ENCODE measurements at places on chromosomes 2 and 18.
A peak's percentile ranks its signal among the peaks of the same experiment; 100 is the strongest.

GRCh38 chr2:236177967-236178889, 10.0 kb upstream of the GBX2 start:
- DNase-seq: peak; percentile 27

DNA sequence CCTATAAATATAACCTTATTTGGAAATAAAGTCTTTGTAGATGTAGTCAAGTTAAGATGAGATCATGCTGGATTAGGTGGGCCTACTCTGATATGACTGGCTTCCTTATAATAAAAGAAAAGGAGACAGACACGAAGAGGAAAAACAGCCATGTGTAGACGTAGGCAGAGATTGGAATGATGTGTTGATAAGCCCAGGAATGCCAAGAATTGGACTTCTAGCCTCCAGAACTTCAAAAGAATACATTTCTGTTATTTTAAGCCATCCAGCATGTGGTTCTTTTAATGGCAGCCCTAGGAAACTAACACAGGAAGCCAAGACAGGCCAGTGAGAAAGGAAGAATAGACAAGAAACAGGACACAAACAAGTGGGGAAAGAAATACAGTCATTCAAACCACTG, 68.6 kb downstream of the NYAP2 start:
- DNase-seq: no peak

- no peak for DNase-seq
These were observed 11.7 kb downstream of the EFHD1 start for GRCh38 chr2:232645061-232645460.

DNA sequence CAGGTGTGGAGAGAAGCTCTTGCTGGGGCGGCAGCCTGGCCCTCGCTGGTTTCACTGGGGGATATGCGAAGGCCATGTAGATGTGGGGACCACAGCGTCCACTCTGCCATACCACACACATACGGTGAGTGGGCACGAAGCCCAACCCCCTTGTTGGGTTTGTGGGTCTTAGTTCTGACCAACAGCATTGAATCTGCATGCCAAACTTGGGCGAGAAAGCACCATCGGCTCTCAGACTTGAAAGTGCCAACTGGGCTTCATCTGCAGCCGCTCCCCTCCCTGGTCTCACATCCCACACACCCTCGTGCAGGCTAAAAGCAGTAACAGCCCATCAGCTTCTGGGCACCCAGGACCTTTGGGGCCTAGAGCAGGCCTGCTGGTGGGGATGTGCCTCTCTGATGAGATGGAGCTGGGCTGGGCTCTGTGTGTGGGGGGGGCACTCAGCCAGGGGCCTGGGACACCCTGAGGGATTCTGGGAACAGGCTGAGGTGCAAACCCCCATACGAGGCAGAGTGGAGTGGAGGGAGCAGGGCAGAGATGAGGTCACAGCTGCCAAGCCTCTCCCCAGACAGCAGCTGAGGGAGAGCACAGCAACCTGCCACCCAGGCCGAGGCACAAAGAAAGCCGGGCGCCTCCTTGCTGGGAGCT, 264.4 kb downstream of the TWIST2 start:
- DNase-seq: no peak

DNA sequence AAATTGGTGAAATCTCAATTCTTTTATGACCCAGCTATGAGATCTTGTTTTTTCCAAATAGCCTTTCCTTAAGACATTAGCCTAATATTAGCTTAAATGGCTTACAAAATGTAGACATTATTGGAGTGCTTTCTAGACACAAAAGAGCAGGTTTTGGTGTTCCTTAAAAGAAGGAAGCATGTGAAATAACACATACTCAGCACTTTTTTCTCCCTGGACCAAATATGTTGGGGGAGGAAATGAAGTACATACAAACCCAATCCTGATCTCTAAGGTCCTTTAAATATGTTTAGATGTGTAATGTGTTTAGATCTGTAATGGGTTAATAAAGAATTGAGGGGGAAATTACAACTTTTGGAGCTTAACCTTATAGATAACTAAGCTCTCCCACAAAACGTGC, 3.4 kb upstream of the ZDBF2 start:
- DNase-seq: no peak

- DNase-seq: no peak
These were observed 263.2 kb downstream of the TGIF1 start for GRCh38 chr18:3713166-3713565.

GRCh38 chr2:129709956-129710598, 269.4 kb upstream of the RAB6C start:
- peak; percentile 29 for DNase-seq

DNA sequence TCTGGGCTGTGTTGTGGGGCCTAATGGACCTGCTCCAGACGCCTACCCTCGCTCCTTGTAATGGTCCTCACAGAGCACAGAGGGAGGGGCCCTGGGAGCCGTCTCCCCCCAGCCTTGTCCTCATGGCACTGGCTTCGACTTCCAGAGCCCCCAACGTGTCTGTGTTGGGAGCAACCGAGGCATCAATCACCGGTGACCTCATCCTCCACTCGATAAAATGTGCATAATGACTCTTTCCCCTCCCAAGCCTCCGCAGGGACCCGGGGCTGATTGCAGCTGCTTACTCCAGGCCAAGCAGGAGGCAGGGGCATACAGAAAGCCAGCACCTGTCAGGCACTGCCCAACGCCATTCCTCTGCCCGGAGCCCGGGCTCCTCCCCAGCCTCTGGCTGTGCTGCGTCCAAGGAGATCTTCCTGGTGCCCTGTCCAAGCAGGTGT, 271.7 kb downstream of the NDUFA10 start:
- no peak for DNase-seq

- no peak for DNase-seq
These were observed 5.9 kb downstream of the EPB41L3 start for GRCh38 chr18:5537860-5538259.

DNA sequence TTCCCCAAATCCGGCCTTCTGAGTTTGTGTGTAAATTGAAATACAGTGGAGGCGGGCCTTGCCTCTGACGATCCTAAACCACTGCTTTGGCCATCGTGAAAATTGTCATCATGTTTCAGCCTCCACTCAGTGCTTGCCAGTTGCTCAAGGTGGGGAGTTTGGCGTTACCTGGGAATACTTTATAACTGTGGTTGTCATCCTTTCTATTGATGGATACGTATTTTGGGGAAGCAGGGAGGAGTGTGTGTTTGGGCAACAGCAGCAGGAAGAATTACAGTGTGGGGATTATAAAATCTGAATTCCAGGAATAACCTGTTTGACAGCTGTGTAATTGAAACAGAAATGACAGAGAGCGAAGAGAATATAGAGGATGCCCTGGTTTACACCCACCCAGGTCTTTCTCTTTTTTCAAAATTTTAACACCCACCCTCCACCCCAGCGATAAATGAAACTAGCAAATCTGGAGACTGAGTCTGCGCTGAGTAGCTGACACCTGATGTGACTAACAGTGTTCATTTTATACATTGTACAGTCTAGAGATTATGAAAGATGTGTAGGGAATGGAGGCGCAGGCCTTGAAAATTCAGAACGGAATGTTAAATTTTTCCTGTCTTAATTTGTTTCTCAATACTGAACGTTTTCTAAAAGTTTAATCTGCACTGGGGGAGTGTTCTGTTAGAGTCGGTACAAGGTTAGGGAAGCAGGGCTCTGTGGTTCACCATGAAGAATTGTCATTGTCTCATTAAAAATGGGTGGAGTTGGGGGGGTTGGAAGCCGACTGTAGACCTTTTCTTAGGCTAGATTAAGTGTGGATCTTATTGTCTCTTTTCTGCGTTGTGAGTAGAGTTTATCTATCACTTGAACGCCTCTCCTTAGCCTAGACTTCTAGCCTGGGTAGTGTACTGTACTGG, 1.6 kb downstream of the MAP4K4 start:
- no peak for DNase-seq

GRCh38 chr2:150866431-150866830, 379.0 kb upstream of the RND3 start:
- DNase-seq: no peak

- DNase-seq: no peak
These were observed 73.1 kb downstream of the LRRC30 start for GRCh38 chr18:7304061-7304370.

- no peak for DNase-seq
These were observed 158.4 kb upstream of the FHL2 start for GRCh38 chr2:105557021-105557920.

DNA sequence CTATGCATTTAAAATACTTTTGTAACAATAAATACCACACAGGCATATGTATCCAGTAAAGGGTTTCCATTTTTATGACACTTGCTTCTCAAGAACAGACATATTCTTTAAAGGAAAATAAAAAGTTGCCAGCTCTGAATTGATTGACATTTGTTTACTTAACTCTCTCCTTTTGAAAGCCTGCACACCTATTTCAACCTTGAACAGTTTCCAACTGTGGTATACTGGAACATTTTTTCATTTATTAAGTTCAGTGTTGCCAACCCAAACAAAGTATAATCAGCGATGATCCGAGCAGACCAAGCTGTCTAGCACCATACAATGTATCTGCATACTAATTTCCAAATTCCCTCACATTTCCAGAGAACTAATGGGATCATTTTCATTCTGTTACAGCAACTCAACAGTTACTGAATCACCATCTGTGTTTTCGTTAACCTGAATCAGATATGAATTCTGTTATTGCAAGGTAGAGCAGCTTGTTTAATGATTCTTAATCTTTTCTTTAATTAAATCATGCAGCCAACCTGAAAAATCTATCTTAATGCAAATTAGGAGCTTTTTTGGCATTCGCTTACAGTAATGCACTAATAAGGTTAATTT, 725.5 kb upstream of the ZEB2 start:
- no peak for DNase-seq

Data from NCI-H187 (cell line).